Thoracic aorta endothelial cell (primary cell): ENCODE measurements at places on chromosomes 2 and 18. TPM values are rescaled to one million over a fixed set of nuclear protein-coding genes. Genes with fewer than 3 reads are reported as not detected.

Gene MAL
- total RNA-seq = not detected in 2 replicates

Gene TRAF3IP1
- total RNA-seq = 8.5 and 10.4 TPM in 2 replicates

Gene ARPC2
- total RNA-seq = 541 and 551 TPM in 2 replicates

Gene TWIST2
- total RNA-seq = 2.6 and 4.5 TPM in 2 replicates

Gene AMER3
- not detected in 2 replicates for total RNA-seq

Gene MRO
- not detected in 2 replicates for total RNA-seq

Gene ALPP
- total RNA-seq = not detected in 2 replicates

Gene INHBB
- total RNA-seq = 0.79 and 3.9 TPM in 2 replicates

Gene CROCC2
- total RNA-seq = not detected in 2 replicates

Gene NEB
- total RNA-seq = 1.2 and 1.3 TPM in 2 replicates

Gene RAX
- total RNA-seq = not detected in 2 replicates

Gene GPR75
- total RNA-seq = 4.9 and 6.3 TPM in 2 replicates

Gene VAMP5
- total RNA-seq = 47.5 and 56.0 TPM in 2 replicates

Gene ATP8B1
- 85.6 and 95.1 TPM in 2 replicates for total RNA-seq

Gene ACADL
- total RNA-seq = not detected in 2 replicates

Gene PCARE
- total RNA-seq = not detected in 2 replicates

Gene GPR55
- total RNA-seq = not detected in 2 replicates

Gene RNF152
- total RNA-seq = 35.0 and 43.4 TPM in 2 replicates

Gene SERPINB4
- not detected in 2 replicates for total RNA-seq

Gene LIMS1
- 139 and 180 TPM in 2 replicates for total RNA-seq

Gene FZD7
- total RNA-seq = 0.27 and 0.36 TPM in 2 replicates

Gene TFCP2L1
- total RNA-seq = not detected in 2 replicates

Gene CTLA4
- total RNA-seq = not detected in 2 replicates

Gene SDC1
- total RNA-seq = 1.6 and 2.4 TPM in 2 replicates

Gene SCTR
- total RNA-seq = not detected in 2 replicates

Gene PCBP1
- 74.9 and 104 TPM in 2 replicates for total RNA-seq

Gene TDRD15
- total RNA-seq = under 0.01 TPM in 1 of 2 replicates, not detected in the other

Gene C2orf66
- 0.22 and 0.40 TPM in 2 replicates for total RNA-seq

Gene POTEC
- total RNA-seq = not detected in 2 replicates

Gene ST8SIA3
- not detected in 2 replicates for total RNA-seq

Gene DSG1
- not detected in 2 replicates for total RNA-seq

Gene REG3G
- total RNA-seq = not detected in 2 replicates

Gene GPC1
- 16.1 and 22.2 TPM in 2 replicates for total RNA-seq

Gene TMEM247
- total RNA-seq = not detected in 2 replicates

Gene ITM2C
- total RNA-seq = 2.0 and 3.9 TPM in 2 replicates

Gene PIKFYVE
- total RNA-seq = 45.6 and 52.9 TPM in 2 replicates

Gene TLX2
- total RNA-seq = not detected in 2 replicates

Gene CHRNA1
- 0.07 and 1.2 TPM in 2 replicates for total RNA-seq

Gene SCYGR4
- not detected in 2 replicates for total RNA-seq

Gene ZNF396
- total RNA-seq = 0.40 and 1.3 TPM in 2 replicates

Gene WDR7
- total RNA-seq = 22.0 and 22.9 TPM in 2 replicates

Gene CIDEA
- 1.5 and 2.4 TPM in 2 replicates for total RNA-seq

Gene REG1B
- total RNA-seq = not detected in 2 replicates

Gene KCNG2
- not detected in 2 replicates for total RNA-seq

Gene CYB5A
- 36.8 and 38.0 TPM in 2 replicates for total RNA-seq

Gene DOK6
- not detected in 2 replicates for total RNA-seq

Gene FLACC1
- 0.93 and 2.3 TPM in 2 replicates for total RNA-seq

Gene MALL
- 102 and 223 TPM in 2 replicates for total RNA-seq

Gene CCDC121
- 1.4 and 1.7 TPM in 2 replicates for total RNA-seq

Gene QPCT
- total RNA-seq = 15.2 and 43.1 TPM in 2 replicates
